ENCODE measurements at places on chromosomes 7 and 10.
A peak's percentile ranks its signal among the peaks of the same experiment; 100 is the strongest.

DNA sequence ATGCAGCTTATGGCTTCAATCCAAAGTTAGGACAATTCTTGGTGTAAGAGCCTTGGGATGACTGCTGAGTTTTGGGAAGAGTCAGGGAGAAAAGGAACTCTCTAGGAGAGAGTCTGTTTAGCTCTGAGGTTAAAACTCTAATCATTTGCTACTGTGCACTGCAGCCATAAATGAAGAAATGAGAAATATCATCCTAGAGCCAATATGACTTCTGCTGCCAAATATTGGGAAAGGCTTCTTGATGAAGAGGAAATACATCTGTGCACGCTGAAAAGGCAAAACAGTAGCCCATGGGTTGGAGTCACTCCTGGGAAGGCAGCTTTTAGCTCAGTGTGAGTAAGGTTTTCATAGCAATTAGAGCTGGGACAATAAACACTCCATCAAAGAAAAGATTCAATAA is 308.8 kb downstream of the SFMBT2 start:
- no peak for DNase-seq

GRCh38 chr10:103480521-103480920 is 1.5 kb upstream of the CALHM3 start:
- DNase-seq = no peak

- no peak for DNase-seq
These were observed 623.4 kb upstream of the NRG3 start for GRCh38 chr10:81251457-81252115.

- no peak for DNase-seq
These were observed 6.3 kb downstream of the MYOF start for GRCh38 chr10:93475871-93476270.

GRCh38 chr10:12902135-12902572 is 99.4 kb downstream of the CCDC3 start:
- peak; percentile 63 for DNase-seq

- no peak for DNase-seq
These were observed 3.8 kb downstream of the SHTN1 start for GRCh38 chr10:117001144-117001543.

GRCh38 chr7:23474829-23475575 is 4.7 kb upstream of the IGF2BP3 start:
- no peak for DNase-seq

DNA sequence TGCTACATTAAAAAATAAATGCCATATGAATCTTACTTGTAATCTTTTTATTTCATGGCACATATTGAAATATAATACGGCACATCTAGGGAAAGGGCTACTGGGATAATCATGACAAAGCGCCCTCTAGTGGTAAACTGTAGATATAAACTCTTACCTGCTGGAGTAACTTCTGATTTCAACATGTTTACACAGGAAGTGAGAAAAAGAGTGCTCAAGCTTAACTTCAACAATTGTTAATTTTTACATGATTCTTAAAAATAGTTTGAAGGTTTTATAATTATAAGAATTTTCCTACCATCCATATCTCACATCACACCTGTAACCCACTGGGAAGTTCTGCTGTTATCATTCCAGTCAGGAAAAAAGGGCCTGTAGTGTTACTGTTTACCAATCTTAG is 2.0 kb upstream of the HEPACAM2 start:
- peak; percentile 39 for DNase-seq

DNA sequence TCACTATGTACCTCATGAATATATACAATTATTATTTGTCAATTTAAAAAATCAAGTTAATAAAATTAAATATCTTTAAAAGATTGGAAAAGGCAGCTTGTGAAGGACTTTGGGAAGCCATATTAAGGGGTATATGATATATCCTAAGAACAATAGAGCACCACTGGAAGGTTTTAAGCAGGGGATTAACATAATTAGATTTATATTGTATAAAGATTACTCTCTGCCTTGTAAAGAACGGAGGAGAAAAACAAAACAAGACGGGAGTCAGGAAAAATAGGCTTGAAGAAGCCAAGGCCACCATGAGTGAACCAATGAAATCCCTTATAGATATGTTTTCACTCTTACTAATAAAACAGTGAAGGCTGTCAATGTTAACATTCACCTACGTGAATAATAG is 11.1 kb upstream of the CNNM1 start:
- no peak for DNase-seq

GRCh38 chr7:155495440-155496248 is 37.7 kb downstream of the EN2 start:
- no peak for DNase-seq

DNA sequence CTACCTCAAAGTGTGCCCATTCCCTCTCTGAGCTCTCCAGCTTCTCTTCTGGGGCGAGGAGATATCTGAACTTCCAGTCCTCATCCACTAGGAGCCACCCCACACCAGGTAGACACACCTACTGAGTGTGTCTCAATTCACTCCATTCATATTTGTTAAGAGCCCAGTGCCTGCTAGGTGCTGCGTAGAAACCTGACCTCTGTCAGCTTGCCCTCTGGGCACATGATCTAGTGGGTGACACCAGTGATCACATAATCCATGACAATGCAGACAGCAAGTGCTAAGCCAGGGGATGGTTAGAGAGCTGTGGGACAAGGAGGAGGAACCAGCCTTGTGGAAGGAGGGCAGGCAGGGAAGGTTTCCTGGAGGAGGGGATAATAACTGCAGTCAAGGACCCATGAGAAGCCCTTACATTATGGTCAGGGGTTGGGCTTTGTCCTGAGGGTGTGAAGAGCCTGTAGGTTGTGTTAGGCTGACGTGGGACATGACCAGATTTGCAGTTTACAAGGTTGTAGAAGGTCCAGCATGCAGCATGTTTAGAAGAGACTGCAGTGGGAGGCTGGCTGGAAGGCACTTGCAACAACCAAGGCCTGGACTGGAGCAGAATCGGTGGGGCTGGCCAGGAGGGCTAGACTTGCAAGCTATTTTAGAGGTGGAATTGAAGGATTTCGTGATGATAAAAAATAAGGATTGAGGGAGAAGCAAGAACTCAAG is 81.8 kb downstream of the COL13A1 start:
- no peak for DNase-seq

GRCh38 chr10:61478621-61479312 is 25.6 kb upstream of the TMEM26 start:
- DNase-seq = no peak

- DNase-seq = no peak
These were observed 58.1 kb downstream of the CCDC3 start for GRCh38 chr10:12943425-12943824.

GRCh38 chr10:35888400-35888799 is 246.3 kb upstream of the FZD8 start:
- no peak for DNase-seq

GRCh38 chr10:68224810-68225209 is 7.1 kb downstream of the ATOH7 start:
- no peak for DNase-seq

DNA sequence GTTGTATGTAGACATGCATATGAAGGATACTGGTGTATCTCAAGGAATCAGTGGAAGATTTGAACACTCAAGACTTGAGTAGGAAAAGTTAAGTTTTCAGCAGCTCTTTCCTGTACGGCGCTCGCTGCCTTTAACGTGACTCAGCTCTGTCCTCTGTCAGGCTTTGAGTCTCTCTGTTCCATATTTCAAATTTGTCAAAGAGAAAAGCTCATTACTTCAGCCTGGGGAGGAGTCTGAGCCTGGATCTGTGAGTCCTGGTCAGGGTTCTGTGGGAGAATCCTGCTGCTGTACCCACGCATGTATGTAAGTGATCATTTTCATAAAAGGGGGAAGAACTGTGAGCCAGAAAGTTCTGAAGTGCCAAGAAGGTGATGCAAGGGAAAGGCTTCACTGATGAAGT is 13.8 kb upstream of the MPP7 start:
- no peak for DNase-seq

DNA sequence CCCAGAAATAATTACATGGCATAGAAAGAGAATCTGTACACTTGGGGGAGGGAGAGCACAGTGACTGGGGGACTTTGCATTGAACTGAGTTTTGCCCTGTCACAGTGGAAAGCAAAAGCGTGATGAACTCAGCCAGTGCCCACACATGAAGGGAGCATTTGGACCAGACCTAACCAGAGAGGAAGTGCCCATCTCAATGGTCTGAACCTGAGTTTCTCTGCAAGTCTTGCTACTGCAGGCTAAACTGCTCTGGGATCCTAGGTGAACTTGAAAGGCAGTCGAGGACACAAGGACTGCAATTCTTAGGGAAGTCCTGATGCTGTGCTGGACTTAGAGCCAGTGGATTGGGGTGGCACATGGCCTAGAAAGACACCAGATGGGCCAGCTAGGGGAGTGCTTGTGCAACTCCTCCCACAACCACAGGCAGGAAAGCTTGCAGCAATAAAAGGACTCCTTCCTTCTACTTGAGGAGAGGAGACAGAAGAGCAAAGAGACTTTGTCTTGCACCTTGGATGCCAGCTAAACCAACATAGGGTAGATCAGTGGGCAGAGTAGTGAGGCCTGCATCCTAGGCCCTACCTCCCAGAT is 259.0 kb downstream of the GRM8 start:
- DNase-seq = no peak

DNA sequence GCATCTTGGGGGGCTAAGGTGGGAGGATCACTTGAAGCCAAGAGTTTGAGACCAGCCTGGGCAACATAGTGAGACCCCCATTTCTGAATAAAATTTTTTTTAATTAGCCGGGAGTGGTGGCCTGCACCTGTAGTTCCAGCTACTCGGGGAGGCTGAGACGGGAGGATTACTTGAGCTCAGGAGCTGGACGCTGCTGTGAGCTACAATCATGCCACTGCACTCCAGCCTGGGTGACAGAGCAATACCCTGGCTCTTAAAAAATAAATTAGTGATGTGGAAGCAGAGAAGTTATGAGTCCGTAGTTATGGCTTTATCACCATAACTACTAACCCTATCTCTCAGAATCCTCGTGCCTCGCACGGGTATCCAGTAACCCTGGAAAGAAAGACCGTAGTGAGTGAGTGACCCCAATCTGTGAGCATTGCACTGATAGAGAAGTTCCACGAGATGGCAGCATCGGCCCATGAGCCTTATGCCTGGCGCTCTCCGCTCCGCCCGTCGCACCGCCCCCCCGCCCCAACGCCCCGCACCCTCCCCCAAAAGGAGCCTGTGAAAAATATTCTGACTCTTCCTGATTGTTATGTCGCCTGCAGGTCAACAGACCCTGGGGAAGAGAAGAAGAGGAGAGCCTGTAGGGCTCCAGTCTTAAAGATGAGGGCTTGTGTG is 4.9 kb upstream of the SLC29A3 start:
- peak; percentile 58 for DNase-seq

- no peak for DNase-seq
These were observed 308.3 kb downstream of the PARD3 start for GRCh38 chr10:34506786-34507185.

DNA sequence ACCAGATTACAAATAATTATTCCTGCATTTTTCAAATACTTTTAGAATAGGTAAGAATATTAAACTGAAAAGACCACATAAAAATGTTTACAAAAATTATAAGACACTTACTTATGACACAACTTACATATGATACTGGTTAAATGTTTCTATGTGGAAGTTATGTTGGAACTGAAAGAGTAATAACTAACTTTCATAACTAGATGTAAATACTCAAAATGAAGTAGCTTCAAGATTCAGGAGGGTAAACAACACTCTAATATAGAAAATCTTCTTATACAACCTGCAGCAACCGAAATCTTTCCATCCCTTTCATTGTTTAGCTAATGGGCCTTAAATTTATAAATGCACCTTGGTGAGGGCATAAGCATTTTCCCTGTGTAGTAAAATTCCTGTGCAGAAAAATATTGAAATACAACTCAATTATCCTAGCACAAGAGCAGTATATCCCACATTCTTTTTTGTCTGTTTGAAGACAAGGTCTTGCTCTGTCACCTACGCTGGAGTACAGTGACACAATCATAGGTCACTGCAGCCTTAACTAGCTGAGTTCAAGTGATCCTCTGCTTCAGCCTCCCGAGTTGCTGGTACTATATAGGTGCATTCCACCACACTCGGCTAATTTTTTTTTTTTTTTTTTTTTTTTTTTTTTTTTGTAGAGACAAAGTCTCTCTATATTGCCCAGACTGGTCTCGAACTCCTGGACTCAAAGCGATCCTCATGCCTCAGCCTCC is 14.8 kb upstream of the RNF148 start:
- no peak for DNase-seq

Data from activated CD8-positive, alpha-beta T cell treated with anti-CD3 and anti-CD28 coated beads, Interleukin-2, amount 10 ng/mL, durations not matched to agents 7 days and 5 days (primary cell).